Activated CD4-positive, CD25-positive, alpha-beta regulatory T cell (primary cell): ENCODE measurements at places on chromosomes 2 and 18.

DNA sequence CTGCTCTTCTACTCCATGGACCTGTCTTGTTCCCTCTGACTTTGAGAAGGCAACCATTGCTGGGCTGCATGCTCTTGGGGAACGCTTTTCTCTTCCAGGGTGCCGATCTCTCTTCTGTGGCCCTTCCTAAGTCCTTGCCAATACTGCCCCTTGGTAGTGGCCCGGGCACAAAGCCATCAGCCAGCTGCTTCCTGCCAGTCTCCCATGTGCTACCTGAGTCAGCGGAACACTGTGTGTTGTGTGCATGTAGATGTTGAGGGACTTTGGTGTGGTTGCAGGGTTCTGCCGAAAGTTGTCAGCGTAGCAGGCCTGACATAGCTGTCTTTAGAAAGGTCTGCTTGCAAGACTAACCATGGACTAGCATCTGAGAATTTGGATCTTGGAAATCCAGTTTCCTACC lies 35.4 kb downstream of the MGAT5 start:
- no peak for DNase-seq

DNA sequence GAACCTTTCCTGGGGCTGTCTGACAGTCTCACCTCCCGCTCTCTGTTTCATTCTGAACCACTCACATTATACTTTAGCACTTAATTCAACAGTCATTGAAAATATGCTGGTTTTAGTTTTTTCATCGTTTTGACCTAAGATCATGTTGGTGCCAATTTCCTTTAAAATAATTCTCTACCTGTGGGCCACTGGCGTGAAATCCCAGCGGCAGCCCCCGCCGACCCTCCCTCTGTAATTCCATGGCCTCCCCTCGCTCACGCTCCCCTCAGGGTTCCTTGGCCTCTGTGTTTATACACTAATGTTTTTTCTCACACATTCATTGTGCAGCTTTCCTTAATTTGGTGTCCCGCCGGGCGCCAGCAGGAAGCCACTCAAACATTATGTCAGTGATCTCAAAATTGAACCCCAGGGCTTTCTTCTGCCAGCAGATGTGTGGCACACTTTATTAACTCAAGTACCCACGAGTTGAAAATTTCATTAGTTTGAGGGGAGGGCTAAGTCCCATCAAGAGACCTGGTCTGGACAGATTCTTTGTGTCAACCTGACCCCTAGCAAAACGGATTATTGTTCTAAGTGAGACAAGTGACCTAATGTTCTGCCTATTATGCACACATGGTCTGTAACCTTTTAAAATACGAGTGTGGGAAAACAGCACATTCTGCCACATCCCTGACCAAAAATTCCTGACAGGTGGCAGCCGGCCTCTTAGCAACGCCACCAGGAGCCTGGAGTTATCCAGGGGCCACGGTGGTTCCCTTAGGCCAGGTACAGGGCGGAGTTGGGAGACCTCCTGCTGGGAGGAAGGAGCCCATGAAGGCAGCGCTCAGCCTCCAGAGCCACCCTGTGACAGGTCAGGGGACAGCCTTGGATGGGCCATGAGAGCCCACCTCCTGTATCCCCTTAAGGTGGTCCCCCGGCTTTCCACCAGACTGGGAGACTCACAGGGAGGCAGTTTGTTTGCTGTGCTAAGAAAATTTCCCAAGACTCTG lies 53.1 kb downstream of the APOB start:
- DNase-seq = no peak

DNA sequence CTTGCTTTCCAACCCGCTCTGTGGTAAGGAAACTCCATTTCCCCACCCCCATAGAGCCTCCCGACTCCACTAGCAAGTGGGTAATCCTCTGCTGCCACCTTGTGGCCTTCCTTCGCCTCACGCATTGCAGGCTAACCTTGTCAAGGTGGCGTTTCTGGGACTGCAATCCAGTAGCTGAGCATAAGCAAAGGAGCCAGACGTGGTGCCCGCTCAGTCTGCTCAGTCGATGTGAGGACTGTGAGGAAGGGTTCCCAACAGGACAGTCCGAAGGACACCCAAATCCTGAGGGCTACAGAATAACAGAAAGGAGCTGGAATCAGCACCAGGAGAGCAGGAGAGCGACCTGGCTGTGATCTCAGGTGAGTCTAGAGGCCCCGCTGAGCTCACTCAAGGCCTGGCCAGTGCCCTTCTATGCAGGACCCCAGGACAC lies 144.2 kb downstream of the SUCLG1 start:
- DNase-seq = peak; percentile 47

DNA sequence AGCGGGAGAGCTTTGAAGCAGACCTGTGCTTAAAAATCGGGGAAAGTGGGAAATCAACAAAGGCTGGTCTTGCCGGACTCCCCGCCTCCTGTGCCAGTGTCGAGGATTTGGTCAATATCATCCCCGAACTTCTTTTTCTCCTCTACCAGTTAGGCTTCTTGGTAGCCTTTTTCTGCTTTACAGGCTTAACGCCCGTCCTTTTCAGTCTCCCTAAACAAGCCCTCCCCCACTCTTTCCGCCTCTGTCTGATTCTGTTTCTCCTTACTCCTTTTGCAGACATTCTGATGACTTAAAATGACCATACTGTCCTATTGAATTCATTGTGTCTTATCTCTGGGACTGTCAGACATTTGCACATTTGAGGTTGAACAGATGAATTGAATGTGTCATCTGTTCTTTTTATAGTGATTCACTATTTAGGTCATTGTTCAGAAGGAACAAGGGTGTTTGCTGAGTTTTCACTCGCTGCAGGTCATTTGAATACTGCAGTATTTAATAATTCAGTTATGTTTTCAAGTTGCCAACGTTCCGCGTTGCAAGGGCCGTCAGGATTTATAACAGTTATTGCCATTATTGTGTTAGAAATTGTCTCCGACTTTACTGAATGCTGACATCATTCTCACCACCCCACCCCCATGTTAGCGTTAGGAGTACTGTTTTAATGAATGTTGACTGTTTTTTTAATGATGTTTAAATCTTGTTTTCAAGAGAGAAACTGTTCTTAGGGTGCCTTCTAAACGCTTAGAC lies 1.1 kb downstream of the ITGAV start:
- no peak for DNase-seq

DNA sequence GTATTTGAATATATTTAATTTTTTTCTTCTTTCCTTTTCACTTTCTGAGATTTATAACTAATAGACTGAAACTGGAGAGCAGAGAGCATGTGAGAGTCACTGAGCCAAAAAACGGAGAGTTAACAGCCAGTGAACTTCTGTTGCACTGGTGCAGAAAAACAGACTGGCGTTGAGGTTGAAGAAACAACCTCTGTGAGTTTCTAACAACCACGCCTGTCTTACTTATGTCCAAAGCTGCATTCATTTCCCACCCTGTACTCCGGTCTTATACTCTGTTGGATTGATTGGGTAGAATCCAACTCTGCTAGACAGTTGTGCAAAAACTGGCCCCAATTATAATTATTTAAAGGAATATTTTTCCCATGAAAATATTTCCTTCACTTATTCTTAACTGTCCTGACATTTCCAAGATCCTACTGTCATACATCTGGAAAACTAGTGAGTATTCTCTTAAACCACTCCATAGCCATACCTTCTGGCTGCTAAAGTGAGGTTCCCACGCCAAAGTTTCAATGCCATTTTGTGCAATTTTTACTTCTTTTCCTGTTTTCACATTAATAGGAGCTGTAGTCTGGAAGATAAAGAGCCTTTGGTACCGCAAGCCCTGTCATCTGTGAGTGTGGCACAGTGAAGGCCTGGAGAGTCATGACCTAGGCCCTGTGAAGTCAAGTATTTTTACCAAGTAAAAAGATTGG lies 9.4 kb downstream of the CYP1B1 start:
- DNase-seq = no peak

GRCh38 chr2:227479865-227480475 lies 8.0 kb downstream of the AGFG1 start:
- no peak for DNase-seq

GRCh38 chr2:231482806-231483391 lies 18.6 kb upstream of the NCL start:
- peak; percentile 56 for DNase-seq

DNA sequence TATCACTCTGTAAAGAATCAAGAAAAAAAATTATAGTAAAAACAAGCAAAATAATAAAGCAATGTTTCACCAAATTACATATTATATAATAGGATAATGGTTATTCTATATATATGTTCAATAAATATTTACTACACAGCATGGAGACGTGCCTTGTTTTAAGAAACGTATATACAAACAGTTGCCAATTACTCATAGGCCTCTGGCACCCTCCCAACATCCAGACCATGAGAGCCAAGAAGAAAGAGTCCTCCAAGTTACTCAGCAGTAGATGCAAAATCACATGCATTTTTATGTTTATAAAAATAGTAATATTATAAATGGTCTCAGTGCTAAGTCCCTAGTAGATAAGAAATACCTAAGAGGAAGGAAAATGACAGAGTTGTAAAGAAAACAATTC lies 64.8 kb downstream of the REV1 start:
- DNase-seq = no peak

- DNase-seq = no peak
These were observed 21.0 kb upstream of the CABLES1 start for GRCh38 chr18:23114171-23114881.

GRCh38 chr2:150413910-150414309 lies 73.6 kb downstream of the RND3 start:
- no peak for DNase-seq

DNA sequence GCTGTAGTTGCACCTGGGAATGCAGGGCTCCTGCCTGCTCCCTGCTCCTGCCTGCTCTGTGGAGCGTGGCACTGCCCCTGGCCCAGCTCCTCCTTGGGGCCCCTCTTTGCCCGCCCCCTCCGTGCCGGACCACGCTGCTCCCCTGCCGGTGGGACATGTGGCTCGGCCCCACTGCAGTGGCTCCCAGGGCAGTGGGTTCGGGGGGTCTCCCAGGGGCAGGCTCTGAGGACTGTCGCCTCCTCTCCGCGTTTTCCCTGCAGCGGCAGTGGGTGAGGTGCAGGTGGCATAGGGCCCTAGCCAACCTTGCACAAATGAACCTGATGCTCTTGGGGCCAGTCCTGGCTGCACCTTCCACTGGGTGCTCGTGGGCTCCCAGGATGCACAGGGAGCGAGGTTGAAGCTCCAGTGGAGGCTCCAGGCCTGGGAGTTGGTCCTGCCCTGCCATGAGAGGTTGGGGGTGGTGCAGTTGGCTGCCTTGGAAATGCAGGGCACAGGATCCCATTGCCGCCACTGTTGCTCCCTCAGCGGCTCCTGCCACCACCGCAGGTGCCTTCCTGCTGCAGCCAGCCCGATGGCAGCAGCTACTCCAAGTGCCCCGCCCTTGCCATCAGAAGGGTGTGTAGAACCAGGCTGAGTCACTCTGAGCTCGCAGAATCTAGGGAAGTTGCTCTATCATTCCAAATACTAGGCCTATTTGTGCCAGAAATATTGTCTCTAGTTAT lies 313.1 kb upstream of the SYT4 start:
- no peak for DNase-seq

DNA sequence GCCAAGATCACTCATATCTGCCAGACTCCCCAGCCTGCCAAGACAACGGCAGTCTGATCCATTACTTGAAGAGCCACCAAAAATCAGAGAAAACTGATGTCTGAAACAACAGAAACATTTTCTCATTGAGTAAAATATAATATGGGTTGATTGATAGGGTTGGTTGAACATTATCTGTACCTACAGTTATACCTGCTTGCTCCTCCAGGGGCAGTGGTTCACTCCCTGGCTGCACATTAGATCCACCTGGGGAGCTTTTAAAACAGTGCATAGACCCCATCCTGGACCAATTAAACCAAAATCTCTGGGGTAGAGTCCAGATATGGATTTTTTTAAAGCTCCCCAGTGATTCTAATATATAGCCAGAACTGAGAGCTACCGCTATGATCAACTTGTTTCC lies 43.6 kb upstream of the SLC14A2 start:
- no peak for DNase-seq

- no peak for DNase-seq
These were observed 18.8 kb downstream of the UXS1 start for GRCh38 chr2:106175086-106175850.

DNA sequence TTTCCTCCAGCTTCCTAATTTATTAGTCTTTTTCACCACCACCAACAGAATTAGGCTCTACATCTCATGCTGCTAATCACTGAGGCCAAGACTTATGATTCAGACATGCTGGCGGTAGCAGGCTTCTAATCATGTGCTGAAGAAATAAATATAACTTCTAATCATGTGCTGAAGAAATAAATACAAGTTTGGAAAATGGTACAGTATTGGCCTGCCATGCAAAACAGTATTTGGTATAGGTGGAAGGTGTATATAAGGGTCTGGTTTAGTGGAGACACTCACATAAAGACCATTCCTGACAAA lies 240.7 kb downstream of the TGIF1 start:
- DNase-seq = no peak

DNA sequence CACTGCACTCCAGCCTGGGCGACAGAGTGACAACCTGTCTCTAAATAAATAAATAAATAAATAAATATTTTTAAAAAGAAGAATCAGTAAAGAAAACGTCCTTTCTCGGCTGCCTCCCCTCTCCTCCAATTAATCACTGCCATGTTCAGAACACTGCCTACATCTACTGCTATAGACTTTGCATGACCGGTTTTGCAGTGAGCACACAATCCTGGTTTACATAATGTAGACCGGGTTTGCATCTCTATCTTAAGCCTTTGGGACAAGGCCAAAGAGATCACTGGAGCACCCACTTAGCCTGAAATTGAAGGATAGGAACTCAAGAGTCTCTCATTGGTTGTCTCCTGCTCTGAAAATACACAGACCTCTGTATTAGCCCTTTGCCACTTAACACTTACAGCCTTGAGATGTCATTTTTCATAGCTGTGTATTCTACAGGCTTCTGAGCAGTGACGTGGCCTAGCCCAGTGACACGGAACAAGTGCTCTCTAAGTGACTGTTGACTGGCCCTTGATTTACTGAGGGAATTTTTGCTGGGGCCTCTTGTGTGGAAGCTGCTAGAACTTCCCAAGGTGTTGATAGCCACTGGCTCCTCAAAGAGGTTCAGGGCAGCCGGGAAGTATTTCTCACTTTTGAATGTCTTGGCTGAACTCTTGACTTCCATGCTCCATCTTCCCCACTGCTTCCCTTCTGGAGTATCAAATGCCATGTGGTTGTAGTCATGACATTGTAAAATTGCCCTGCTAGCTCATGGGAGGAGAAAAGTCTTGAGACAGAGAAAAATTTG lies 45.3 kb upstream of the CCBE1 start:
- no peak for DNase-seq

DNA sequence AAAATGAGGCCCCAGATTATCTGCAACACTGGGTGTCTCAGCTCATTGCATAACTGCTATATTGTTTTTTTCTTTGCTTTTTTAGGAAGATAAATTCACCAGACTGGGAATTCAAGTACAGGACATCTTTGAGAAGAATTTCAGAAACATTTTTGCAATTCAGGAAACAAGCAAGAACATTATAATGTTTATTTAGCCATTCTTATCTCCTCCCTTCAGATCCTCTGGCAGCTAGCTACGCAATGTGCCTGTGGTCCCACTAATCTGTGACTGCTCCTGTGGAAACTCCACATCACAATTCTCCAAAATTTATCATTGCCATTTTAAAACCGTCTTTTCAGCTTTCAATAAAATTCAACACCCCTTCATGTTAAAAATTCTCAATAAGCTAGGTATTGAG lies 126.8 kb downstream of the SP100 start:
- no peak for DNase-seq
